Activated CD4-positive, alpha-beta T cell treated with anti-CD3 and anti-CD28 coated beads for 36 hours (primary cell): ENCODE measurements at places on chromosomes 11 and 22. TPM values are rescaled to one million over a fixed set of nuclear protein-coding genes. Genes with fewer than 3 reads are reported as not detected.

ZNF214 gene
- not detected for total RNA-seq

DBX1 gene
- not detected for total RNA-seq

EMID1 gene
- total RNA-seq = not detected

MUC15 gene
- total RNA-seq = not detected

PGA5 gene
- total RNA-seq = not detected

NXPE2 gene
- total RNA-seq = not detected

CSF2RB gene
- total RNA-seq = 0.54 TPM

VSIG10L2 gene
- total RNA-seq = not detected

PANX3 gene
- not detected for total RNA-seq

DNA sequence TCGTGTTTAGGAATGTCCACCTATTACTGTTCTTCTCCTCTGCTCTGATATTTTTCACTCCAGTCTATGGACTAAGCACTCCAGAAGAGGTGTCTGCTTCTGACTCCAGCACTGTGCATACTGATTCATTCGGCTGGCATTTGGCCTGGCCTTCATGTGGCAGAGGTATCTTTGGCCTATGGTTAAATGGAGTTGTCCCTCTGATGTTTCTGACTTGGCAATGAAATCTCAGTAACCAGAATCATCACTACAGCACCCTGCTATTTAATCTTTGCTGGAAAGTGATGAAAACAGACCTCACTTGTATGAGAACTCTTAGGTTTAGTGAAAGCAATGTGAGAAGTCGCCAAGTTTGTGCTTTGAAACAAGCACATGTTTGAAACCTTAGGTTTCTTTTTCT is 155.2 kb downstream of the MAML2 start:
- H3K4me3 ChIP-seq = peak overlapping the region; percentile 53
- peak; percentile 61 for DNase-seq
- H3K36me3 ChIP-seq = peaks cover 26% of the 10 kb centered on the region
- no peaks in the 10 kb centered on the region for H3K27me3 ChIP-seq
- H3K4me1 ChIP-seq = peaks cover 87% of the 10 kb centered on the region
- H3K27ac ChIP-seq = peak overlapping the region; percentile 91

GRCh38 chr22:39913886-39914285 is 13.0 kb downstream of the GRAP2 start:
- DNase-seq = no peak
- peak overlapping the region; percentile 62 for H3K4me3 ChIP-seq
- H3K4me1 ChIP-seq = peaks cover 90% of the 10 kb centered on the region
- H3K27ac ChIP-seq = peak overlapping the region; percentile 100
- H3K27me3 ChIP-seq = no peaks in the 10 kb centered on the region

DNA sequence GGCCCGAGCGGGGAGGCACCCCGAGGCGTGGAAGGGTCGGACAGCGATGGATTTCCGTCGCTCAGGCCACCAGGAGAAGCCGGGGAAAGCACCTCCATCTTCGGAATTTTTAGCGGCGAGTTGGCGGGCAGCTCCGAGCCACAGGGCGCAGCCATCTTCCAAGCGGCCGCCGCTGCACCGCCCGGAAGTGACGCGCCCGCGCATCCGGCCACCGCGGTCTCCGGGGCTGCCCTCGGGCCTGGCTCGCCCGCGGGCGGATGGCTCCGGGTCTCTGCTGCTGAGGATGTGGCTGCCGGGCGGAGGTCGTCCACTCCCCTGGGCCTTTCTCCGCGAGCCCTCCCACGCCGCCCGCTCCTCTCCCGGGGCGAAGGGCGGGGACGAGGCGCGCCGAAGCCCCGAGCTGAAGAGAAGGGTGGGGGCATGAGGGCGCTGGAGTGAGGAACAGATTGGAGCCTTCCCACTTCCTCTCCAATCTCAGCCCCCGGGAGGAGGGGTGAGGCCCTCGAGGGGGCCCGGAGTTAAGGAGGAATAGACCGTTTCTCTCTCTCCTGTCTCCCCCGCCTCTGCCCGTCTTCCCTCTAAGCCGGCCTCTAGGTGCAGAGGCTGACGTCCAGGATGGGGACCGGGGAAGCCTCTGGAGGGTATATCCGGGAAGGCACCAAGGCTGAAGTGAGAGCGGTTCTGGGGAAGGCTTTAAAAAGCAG is at the start of gene MSANTD2:
Gene MSANTD2 (minus strand): TSS at position 181 of the 704 bp plus-strand sequence. CDS start 26 bp downstream, at position 155.
- H3K27ac ChIP-seq = peak within 1 kb of the TSS; percentile 95
- peak; percentile 88 for DNase-seq
- no peaks in the 10 kb centered on the region for H3K27me3 ChIP-seq
- H3K4me3 ChIP-seq = peak within 1 kb of the TSS; percentile 83
- peaks cover 36% of the 10 kb centered on the region for H3K4me1 ChIP-seq
- H3K36me3 ChIP-seq = no peaks in the 10 kb centered on the region

- no peak overlapping the region for H3K4me3 ChIP-seq
- peaks cover 14% of the 10 kb centered on the region for H3K36me3 ChIP-seq
- H3K27ac ChIP-seq = no peak overlapping the region
- DNase-seq = no peak
- H3K4me1 ChIP-seq = peaks cover 67% of the 10 kb centered on the region
Measured at GRCh38 chr22:40396882-40397281, 26.5 kb downstream of the SGSM3 start.

- DNase-seq = no peak
- H3K4me1 ChIP-seq = no peaks in the 10 kb centered on the region
- no peaks in the 10 kb centered on the region for H3K36me3 ChIP-seq
- no peak overlapping the region for H3K27ac ChIP-seq
- H3K27me3 ChIP-seq = no peaks in the 10 kb centered on the region
Measured at GRCh38 chr11:104451197-104451893, 287.4 kb upstream of the PDGFD start.

DNA sequence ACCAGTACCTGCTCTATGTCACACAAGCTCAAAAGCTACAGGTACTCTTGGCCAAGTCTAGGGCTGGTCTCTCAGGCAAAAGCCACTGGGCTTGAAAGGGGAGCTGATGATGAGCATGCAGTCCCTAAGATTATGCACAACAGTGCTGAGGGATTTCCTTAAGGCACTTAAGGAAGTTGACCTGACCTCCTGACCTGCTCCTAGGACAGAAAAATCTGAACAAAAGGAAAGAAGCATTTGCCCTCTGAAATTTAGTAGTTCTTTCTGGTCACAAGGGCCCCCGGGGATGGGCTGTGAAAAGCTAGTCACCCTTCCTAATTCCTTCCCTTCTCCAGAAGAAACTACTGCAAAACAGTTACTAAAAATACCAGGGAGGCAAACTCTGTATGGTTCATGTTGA is 83.6 kb upstream of the PHOX2A start:
- H3K27me3 ChIP-seq = no peaks in the 10 kb centered on the region
- peaks cover 23% of the 10 kb centered on the region for H3K4me1 ChIP-seq
- H3K27ac ChIP-seq = no peak overlapping the region

GRCh38 chr22:38718414-38718813 is 12.7 kb downstream of the GTPBP1 start:
- no peak overlapping the region for H3K27ac ChIP-seq
- H3K36me3 ChIP-seq = peaks cover 30% of the 10 kb centered on the region
- peaks cover 24% of the 10 kb centered on the region for H3K4me1 ChIP-seq
- no peaks in the 10 kb centered on the region for H3K27me3 ChIP-seq
- DNase-seq = no peak
- no peak overlapping the region for H3K4me3 ChIP-seq

GRCh38 chr11:119195680-119196079 is 10.4 kb downstream of the NHERF4 start:
- peaks cover 2% of the 10 kb centered on the region for H3K4me1 ChIP-seq
- DNase-seq = no peak
- no peaks in the 10 kb centered on the region for H3K36me3 ChIP-seq
- no peak overlapping the region for H3K4me3 ChIP-seq
- no peak overlapping the region for H3K27ac ChIP-seq

- H3K4me1 ChIP-seq = no peaks in the 10 kb centered on the region
- no peak for DNase-seq
- no peaks in the 10 kb centered on the region for H3K36me3 ChIP-seq
- no peak overlapping the region for H3K4me3 ChIP-seq
- H3K27me3 ChIP-seq = peaks cover 6% of the 10 kb centered on the region
Measured at GRCh38 chr11:119906376-119906775, 177.4 kb upstream of the NECTIN1 start.

DNA sequence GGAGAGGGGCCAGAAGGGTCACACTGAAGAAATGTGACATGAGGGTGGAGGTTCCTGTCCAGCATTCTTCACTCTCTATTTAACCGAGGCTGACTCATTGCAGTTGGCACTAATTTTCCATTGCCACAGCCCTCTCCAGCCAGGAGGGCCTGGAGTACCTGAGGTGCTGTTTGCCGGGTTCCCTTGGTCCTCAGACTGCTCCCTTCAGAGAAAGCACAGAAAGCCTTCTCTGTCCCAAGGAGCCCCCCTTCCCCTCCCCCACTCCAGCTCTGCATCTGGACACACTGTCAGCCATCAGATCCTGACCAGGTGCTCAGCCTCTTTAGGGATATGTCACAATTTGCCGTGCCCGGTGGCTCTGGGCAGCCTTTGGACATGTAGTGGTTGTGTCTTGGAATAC is 3.2 kb upstream of the C11orf91 start:
- H3K36me3 ChIP-seq = peaks cover 1% of the 10 kb centered on the region
- H3K27me3 ChIP-seq = peaks cover 4% of the 10 kb centered on the region
- no peak for DNase-seq
- no peak overlapping the region for H3K4me3 ChIP-seq
- H3K4me1 ChIP-seq = peaks cover 10% of the 10 kb centered on the region

GRCh38 chr11:83285151-83285770 is 906 bp downstream of the CCDC90B start:
- peak overlapping the region; percentile 98 for H3K27ac ChIP-seq
- peaks cover 39% of the 10 kb centered on the region for H3K4me1 ChIP-seq
- no peaks in the 10 kb centered on the region for H3K27me3 ChIP-seq
- no peak for DNase-seq
- peak overlapping the region; percentile 81 for H3K4me3 ChIP-seq

- H3K27ac ChIP-seq = no peak overlapping the region
- DNase-seq = no peak
Measured at GRCh38 chr11:26946257-26946716, 47.6 kb upstream of the FIBIN start.

GRCh38 chr11:117222991-117223740 is 8.7 kb downstream of the PCSK7 start:
- H3K36me3 ChIP-seq = peaks cover 68% of the 10 kb centered on the region
- H3K27me3 ChIP-seq = no peaks in the 10 kb centered on the region
- DNase-seq = no peak
- peaks cover 11% of the 10 kb centered on the region for H3K4me1 ChIP-seq

- peaks cover 14% of the 10 kb centered on the region for H3K27me3 ChIP-seq
- DNase-seq = no peak
- H3K27ac ChIP-seq = no peak overlapping the region
- H3K4me1 ChIP-seq = no peaks in the 10 kb centered on the region
- no peak overlapping the region for H3K4me3 ChIP-seq
- no peaks in the 10 kb centered on the region for H3K36me3 ChIP-seq
Measured at GRCh38 chr11:113504071-113504470, 28.9 kb upstream of the DRD2 start.

- peak; percentile 48 for DNase-seq
- H3K27me3 ChIP-seq = no peaks in the 10 kb centered on the region
Measured at GRCh38 chr11:75383246-75383645, 16.1 kb upstream of the RPS3 start.

DNA sequence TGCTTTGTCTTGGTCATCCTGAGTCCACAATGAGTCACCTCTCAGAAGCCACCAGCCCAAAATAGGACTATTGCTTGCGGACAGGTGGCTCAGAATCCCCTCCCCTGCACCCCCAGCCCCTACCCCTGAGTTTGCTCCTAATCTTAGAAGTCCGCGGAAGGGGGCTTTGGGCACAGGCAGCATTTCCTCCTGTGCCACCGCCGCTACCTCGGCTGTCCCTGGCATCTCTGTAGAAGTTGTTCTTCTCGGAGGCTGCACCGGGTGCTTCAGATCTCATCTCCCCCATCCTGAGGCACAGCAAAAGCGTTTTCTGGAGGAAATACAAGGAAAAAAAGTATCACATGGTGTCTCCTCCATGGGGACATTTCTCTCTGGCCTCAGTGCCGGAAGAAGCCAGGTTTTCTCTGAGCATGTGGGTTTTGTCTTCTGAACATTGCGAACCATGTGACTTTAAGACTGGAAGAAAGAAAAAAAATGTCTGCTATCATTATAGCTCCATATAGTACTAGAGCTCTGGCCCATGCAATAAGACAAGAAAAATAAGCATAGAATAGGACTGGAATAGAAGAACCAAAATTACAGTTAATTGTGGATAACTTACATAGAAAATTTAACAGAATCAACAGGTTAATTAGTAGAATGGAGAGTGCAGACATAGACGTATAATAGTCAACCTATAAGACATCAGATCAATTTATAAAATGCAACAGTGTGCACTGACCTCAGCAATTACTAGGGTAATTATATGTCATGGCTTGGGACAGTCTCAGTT is 63.2 kb downstream of the SHISAL1 start:
- H3K4me3 ChIP-seq = no peak overlapping the region
- H3K27me3 ChIP-seq = peaks cover 5% of the 10 kb centered on the region
- no peak overlapping the region for H3K27ac ChIP-seq
- H3K36me3 ChIP-seq = no peaks in the 10 kb centered on the region
- H3K4me1 ChIP-seq = no peaks in the 10 kb centered on the region

DNA sequence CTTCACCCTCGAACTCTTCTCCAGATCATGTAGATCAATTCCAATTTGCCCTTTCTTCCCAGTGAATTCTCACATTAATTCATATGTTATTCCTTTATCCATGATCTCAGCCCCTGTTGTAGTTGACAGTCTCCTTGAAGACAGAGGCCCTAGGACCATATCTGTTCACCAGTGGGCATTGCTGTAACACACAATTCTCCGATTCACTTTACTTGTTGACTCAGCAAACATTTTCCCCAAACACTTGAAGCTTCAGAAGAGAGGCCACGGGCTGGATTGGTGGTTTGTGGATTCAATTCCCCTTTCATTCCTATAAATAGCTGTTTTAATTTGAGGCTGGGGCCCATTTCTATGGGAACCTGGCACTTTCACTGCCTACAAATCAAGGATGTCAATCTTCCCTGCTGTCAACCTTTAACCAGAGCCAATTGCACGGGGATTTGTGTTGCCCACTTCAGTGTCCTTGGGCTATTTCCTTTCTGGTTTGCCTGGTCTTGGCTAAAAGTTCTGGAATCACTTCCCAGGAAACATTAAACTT is 393.0 kb upstream of the KIRREL3 start:
- H3K4me1 ChIP-seq = no peaks in the 10 kb centered on the region
- peaks cover 4% of the 10 kb centered on the region for H3K27me3 ChIP-seq
- no peak overlapping the region for H3K27ac ChIP-seq
- no peak overlapping the region for H3K4me3 ChIP-seq
- H3K36me3 ChIP-seq = no peaks in the 10 kb centered on the region

DNA sequence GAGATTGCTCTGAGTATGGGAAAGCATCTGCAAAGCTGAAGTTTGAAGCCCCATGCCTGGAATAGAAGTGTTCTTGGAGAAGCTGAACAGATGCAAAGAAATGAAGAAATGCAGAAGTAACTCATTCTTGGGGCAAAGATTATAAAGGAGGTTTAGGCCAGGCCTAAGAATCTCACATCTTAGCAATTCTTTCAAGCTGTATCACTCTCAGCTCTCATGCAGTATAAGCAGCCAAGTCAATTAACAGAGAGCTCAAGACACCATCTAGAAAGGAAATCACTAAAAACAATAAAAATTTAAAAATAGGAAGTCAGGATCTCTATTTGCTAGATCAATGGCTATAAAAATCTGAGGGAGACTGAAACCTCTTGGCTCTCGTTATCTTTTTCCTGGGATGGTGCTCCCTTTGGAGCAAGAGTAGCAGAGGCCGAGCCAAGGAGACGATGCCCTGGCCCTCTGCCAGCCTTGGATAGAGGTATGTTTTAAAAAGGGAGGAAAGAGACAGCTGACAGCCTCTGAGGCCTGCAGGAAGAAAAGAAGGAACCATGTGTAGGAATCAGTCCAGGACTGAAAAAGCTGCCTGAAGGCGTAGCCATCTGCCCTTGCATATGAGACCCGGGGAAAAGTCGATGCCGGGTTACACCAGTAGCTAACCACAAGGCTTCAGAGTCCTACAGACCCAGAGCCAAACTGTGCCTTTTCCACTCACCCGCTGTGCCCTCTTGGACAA is 229.8 kb downstream of the BLID start:
- H3K4me3 ChIP-seq = no peak overlapping the region
- H3K4me1 ChIP-seq = no peaks in the 10 kb centered on the region
- H3K36me3 ChIP-seq = no peaks in the 10 kb centered on the region
- no peak for DNase-seq
- no peak overlapping the region for H3K27ac ChIP-seq
